Bronchial epithelial cell (primary cell): ENCODE measurements at places on chromosomes 3 and 15. TPM values are rescaled to one million over a fixed set of nuclear protein-coding genes. Genes with fewer than 3 reads are reported as not detected.

CMTM8 gene
- total RNA-seq: 0.79 and 1.2 TPM in 2 replicates

MAPK6 gene
- total RNA-seq: 156 and 197 TPM in 2 replicates

RPS17 gene
- 1,868 and 3,166 TPM in 2 replicates for total RNA-seq

ENTPD3 gene
- 8.4 and 18.1 TPM in 2 replicates for total RNA-seq

TARS3 gene
- total RNA-seq: 5.4 and 11.1 TPM in 2 replicates

STAB1 gene
- total RNA-seq: under 0.01 and 0.13 TPM in 2 replicates

AADAC gene
- total RNA-seq: 0.13 TPM in 1 of 2 replicates, not detected in the other

CLDN18 gene
- not detected in 2 replicates for total RNA-seq

NAALADL2 gene
- total RNA-seq: 1.1 and 1.4 TPM in 2 replicates

FBXO40 gene
- total RNA-seq: not detected in 2 replicates

SLC6A1 gene
- not detected in 2 replicates for total RNA-seq

TNFAIP8L3 gene
- 5.0 and 7.6 TPM in 2 replicates for total RNA-seq

CCRL2 gene
- 0.13 and 0.26 TPM in 2 replicates for total RNA-seq

RASL12 gene
- total RNA-seq: not detected in 2 replicates

PRR20G gene
- not detected in 2 replicates for total RNA-seq

SUCNR1 gene
- not detected in 2 replicates for total RNA-seq

CHCHD6 gene
- total RNA-seq: 25.5 and 36.6 TPM in 2 replicates

XIRP1 gene
- not detected in 2 replicates for total RNA-seq

PAK6 gene
- total RNA-seq: 11.6 and 11.8 TPM in 2 replicates

ARPC4 gene
- 192 and 204 TPM in 2 replicates for total RNA-seq

HCLS1 gene
- 6.3 and 10.4 TPM in 2 replicates for total RNA-seq
